NCI-H1105 (cell line): ENCODE measurements at places on chromosomes 5 and 9.
A peak's percentile ranks its signal among the peaks of the same experiment; 100 is the strongest.

GRCh38 chr5:41508186-41508585 lies 2.2 kb downstream of the PLCXD3 start:
- DNase-seq: no peak

DNA sequence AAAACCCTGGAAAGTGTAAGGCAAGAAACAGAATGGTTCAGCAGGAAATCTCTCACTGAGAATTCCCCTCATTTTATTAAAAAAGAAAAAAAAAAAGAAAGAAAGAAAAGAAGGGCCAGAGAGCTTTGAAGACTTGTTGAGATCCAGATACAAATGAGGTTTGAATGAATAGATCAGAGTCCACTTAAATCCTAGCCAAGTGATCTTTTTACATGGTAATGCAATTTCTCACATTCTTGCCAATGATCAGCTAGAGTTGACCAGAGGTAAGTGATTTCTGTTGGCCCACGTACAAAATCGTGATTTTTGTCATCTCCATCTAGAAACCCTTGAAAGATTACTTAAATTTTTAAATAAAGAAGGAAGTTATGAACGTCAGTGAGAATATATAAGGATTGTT lies 261.5 kb upstream of the PCSK5 start:
- no peak for DNase-seq

- DNase-seq: no peak
Observed at GRCh38 chr9:135929656-135930445, 22.5 kb upstream of the CAMSAP1 start.

DNA sequence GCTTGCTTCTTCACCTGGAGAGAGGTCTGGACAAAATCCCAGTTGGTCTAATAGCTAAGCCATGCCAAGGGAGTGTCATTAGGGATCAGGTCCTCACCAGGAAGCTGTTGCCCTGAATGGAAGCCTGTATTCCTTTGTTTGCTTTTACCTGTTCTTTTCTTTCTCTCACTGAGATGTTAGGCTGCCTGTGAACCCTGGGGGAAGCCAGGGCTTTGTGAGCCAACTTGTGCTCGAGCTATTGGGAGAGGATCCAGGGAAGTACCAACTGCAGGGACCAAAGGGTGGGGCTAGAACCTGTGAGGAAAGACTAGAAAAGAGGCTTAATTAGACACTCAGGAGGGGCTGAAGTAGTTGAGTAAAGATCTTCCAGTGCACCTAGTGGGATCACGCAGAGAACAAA lies 451.2 kb upstream of the TLE4 start:
- DNase-seq: peak; percentile 4

DNA sequence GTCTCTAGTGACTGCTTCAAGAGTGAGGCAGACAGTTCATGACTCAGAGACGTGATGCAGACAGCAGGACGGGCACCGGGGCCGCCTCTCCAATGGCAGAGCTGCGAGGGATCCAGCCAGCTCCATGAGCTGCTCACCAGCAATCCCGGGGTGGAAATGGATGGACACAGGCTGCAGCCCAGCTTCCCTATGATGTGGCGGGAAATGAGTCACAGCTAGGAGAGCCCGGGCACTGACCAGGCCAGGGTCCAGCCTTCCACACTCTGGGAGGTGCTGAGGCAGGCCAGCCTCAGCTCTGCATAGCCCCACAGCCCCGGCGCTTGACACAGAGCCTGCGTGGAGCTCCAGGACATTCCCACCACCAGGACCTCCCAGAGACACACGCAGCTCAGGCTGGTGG lies 244.8 kb upstream of the IRX2 start:
- no peak for DNase-seq

DNA sequence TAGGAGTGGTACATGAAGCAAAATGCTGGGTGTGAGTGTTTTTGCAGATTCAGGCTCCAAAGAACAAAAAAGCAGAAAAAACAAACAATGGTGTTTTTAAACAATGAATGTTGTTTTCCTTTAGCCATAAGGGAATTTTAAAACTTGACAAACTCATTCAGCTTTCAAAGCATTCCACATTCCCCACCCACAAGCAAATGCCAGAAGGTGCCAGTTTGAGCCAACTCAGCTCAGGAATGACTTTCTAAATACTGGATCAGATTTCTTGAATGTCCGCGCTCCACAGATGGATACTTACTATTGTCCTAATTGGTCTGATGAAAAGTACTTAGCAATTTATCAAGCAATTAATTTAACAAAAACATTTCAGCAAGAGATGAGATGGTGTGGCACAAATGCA lies 12.9 kb upstream of the MOB3B start:
- DNase-seq: no peak

DNA sequence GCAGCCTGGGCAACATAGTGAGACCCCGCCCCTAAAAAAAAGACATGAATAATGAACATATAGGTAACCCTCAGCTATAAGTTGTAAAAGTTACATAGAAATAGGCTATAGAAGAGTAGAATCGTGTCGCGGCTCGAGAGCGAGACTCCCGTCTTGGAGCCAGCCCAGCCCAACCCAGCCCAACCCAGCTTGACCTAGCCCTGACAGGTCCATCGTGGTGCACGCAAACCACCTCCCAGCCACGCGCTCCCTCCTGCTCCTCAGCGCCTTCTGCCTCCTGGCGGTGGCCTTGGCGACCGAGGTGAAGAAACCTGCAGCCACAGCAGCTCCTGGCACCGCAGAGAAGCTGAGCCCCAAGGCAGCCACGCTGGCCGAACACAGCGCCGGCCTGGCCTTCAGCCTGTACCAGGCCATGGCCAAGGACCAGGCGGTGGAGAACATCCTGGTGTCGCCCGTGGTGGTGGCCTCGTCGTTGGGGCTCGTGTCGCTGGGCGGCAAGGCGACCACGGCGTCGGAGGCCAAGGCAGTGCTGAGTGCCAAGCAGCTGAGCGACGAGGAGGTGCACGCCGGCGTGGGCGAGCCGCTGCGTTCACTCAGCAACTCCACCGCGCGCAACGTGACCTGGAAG lies 10.8 kb downstream of the KIF24 start:
- no peak for DNase-seq

DNA sequence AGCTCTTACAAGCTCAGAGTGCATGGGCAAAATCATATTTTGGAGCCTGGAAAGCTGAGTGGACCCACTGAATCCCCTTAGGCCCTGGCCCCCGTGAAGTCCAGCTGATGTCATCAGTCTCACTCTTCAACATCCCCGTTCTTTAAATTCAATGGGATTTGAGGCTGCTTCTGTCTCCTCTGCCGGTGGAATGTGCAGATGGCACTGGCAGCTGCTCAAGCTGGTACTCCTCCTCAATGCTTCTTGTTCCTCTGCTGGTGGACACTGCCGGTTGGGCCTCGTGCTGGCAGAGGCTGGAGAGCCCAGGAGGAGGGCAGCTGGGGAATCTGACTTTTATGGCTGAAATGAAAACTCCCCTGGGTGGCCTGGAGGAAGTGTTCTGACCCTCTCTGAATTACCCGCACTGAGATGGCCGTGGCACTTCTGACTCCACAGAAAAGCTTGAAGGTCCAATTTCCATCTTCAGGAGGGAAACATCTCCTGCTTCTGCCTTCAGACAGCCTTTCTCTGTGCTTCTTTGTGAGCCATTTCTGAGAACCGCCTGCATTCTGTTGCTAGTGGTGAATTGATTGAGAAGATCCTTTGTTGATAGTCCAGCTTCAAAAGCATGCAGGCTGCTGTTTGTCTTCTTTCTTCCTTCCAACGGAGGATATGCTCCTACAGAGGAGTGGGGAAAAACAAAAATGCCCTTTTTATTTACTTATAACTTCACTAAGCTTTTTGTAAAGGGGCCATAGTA lies 298.9 kb downstream of the TMEM38B start:
- no peak for DNase-seq

- DNase-seq: no peak
Observed at GRCh38 chr5:138596105-138596881, 21.1 kb upstream of the HSPA9 start.

GRCh38 chr5:139708877-139709581 lies 60.9 kb downstream of the CXXC5 start:
- DNase-seq: no peak

GRCh38 chr9:74309654-74310053 lies 187.5 kb upstream of the RORB start:
- DNase-seq: no peak

- DNase-seq: no peak
Observed at GRCh38 chr5:7866196-7866595, 2.6 kb downstream of the FASTKD3 start.

GRCh38 chr5:92313385-92313784 lies 930.3 kb upstream of the ARRDC3 start:
- no peak for DNase-seq

GRCh38 chr9:96719521-96719920 lies 58.4 kb downstream of the ZNF510 start:
- DNase-seq: no peak

- no peak for DNase-seq
Observed at GRCh38 chr5:176424181-176424580, 7.8 kb upstream of the CLTB start.

DNA sequence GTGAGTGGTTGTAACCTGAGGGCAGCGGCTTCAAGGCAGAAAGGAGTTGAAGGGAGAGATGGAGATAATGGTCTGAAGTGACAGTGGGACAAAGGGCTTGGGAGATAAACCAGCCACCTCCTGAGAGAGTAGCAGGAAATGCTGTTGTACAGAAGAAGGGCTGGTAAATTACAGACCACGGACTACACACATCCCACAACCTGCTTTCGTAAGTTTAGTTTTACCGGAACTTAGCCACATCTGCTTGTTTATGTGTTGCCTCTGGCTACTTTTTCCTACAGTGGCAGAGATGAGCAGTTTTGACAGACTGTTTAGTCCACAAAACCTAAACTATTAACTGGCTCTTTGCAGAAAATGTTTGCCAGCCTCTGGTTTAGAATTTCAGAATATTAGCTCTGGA lies 269.5 kb downstream of the ARHGEF28 start:
- DNase-seq: no peak

DNA sequence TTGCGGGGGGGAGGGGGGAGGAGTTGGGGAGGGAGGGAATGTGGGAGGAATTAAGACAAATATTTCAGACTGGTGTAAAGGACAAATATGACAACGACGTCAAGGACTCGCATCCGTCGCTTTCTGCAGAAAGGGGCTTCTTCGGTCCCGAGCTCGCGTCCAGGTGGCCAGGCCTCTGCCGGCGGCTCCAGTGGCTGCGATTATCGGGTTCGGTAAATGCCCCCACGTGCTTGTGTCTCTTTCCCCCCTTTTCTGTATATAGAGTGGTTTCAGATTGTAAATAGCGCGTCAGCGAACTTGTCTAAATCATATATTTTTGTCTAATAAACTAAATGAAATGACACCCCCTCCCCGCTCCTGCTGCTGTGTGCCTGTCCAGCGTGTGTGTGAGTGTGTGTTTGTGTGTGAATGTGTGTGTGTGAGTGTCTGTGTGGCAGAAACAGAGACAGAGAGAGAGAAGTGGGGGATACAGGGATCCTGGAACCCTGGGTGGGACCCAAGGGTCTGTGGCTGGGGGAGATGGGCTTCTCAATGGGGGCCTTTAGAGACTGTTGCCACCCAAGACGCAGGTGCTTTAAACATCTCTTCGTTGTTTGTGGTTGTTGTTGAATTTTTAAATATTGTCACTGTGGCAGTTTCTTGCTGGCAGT lies 5.6 kb downstream of the IRX1 start:
- no peak for DNase-seq

DNA sequence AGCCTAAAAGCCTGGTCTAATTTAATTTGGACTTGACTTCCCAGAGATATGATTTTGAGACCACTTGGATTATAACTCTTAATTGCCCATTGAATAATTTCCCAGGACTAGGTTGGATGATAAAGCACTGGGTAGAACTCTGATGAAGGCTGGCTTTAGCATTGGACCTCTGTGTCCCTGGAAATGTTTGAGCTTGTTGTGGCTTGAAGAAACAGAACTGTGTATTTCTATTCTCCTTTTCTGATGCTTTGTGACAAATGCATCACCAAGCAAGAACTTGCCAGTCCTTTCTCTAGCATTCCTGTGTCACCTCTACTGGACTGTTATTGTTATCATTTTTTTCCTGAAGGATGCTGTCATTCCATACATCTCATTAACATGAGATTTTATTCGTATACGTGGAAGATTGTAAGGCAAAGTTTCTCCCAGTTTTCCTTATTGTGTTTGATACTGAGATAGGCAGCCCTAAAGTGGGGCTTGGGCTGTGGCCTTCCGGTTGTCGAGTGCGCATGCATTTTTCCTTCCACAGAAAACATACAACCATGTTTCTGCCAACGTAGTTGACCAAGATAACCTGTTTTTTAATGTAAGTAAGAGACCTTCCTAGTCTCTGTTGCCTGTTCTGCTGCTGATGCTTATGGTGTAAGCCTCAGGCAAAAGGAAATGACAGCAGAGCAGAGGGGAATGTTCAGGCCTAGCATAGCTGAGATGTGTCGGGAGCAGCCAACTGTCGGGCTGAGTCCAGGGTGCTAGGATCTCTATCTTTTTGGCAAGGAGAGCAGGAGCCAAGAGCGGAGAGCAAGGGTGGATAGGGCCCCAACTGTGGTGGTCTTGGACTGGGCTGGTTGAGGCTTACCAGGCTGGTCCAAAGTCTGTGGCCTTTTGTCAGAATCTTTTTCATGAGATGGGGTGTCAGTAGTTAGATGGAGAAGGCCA lies 2.3 kb downstream of the NTRK2 start:
- DNase-seq: no peak

- no peak for DNase-seq
Observed at GRCh38 chr5:151708126-151708525, 21.4 kb upstream of the SPARC start.

GRCh38 chr5:160181965-160182622 lies 47.2 kb upstream of the FABP6 start:
- no peak for DNase-seq

GRCh38 chr5:151770383-151771258 lies 1.1 kb upstream of the G3BP1 start:
- DNase-seq: peak; percentile 5

DNA sequence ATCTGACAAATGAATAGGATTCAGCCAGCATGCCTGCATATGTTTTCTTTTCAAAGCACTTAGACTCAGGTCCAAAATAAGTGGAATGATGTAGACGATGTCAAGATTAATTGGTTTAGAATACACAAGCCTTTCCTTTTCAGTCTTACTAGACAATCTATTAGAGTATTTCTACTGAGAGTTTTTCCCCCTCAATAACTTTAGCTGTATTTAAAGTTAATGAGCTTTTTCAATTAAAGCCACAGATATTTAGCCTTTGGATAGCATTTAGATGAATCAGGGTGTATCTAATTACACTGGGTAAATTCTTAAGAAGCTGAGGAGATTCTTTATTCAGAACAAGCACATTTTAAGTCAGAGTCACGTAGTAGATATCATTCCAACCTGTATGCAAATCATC lies 198.7 kb upstream of the MPDZ start:
- DNase-seq: no peak

DNA sequence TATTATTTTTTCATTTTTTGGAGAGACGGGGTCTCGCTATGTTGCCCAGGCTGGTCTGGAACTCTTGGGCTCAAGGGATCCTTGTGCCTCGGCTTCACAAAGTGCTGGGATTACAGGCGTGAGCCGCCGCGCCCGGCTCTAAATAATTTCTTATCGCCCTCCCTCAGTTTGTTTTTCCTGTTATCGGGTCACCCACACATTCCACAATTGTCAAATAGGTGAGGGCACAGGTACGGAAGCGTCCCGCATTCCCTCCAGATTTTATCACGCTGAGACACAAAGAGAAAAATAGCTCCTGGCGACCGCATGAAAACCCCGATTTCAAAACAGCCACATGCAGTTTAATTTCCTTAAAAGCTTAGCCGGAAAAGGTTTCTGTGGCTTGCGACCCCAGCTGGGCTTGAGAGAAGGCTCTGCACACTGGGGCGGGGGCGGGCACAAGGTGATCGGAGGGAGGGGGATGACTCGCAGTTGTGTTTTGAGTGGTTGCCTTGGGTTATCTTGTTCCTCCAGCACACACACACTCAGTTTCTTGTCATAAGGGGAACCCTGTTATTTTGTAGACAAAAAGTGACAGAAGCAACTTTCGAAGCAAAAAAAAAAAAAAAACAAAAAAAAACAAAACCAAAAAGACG lies 717 bp upstream of the IQGAP2 start:
- no peak for DNase-seq

- peak; percentile 43 for DNase-seq
Observed at GRCh38 chr9:136847088-136847825, 2.0 kb upstream of the PHPT1 start.
